ENCODE measurements at places on chromosomes 7 and 10.
A peak's percentile ranks its signal among the peaks of the same experiment; 100 is the strongest.

DNA sequence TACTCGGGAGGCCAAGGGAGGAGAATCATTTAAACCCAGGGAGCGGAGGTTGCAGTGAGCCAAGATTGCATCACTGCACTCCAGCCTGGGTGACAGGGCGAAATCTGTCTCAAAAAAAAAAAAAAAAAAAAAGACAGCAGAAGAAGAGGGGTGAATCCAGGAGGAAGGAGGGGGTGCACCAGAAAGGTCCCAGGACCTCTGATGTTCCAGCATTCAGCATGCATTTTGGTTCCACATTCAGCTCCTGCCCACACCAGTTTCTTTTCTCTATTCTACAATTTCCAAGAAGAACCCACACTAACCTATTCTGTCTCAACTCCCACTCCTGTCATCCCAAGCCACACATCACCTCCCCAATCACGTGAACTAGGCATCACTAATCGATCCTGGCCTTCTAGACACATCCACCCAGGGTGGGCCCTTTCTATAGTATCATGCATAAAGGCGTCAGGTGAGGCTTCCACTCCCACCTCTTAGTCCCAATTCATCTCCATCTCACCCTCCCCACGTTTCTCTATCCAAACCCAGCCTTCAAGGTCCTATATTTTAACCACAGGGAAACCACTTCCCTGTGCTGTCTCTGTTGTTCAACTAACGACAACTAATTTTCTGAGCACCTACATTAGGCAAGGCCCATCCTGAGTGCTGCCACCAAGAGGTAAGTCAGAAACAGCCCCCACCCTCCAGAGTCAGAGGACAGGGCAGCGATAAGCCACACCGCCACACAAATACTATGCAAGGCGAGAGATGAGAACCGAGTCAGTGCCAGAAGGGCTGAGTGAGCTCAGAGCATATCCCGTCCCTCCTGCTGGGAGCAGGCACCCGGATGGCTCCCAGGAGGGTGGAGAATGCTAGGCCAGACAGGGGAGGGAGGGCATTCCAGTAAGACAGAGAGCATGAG is 2.2 kb downstream of the ANXA11 start:
- DNase-seq = peak; percentile 71

DNA sequence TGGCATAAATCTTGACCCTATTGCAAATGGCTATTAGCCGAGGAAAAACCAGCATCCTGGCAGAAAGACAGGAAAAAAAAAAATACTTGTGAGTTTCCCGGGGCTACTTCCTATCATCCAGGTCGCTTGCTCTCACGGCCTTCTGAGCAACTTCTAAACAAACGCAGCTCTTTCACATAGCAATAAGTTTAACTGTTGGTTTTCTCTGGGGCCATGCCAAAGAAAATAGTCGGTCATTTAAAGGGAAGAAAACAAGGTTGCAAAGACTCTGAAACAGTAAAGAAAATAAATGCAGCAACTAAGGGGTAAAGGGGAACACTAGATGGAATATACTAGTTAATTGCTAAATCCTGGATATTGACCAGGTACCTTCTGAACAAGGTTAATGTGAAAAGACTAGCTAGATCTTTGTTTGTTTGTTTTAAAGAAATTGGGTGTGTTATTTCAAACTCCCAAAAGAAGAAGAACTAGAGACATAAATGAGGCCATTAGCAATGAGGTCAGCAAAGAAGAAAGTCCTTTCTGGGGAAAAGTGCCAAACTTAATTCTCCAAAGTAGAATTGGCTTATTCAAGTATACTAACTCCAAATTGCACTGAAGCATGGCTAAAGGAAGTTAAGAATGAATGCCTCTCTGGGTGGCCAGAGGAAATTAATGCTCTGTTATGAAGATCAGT is 54.2 kb downstream of the SLC39A12 start:
- no peak for DNase-seq

DNA sequence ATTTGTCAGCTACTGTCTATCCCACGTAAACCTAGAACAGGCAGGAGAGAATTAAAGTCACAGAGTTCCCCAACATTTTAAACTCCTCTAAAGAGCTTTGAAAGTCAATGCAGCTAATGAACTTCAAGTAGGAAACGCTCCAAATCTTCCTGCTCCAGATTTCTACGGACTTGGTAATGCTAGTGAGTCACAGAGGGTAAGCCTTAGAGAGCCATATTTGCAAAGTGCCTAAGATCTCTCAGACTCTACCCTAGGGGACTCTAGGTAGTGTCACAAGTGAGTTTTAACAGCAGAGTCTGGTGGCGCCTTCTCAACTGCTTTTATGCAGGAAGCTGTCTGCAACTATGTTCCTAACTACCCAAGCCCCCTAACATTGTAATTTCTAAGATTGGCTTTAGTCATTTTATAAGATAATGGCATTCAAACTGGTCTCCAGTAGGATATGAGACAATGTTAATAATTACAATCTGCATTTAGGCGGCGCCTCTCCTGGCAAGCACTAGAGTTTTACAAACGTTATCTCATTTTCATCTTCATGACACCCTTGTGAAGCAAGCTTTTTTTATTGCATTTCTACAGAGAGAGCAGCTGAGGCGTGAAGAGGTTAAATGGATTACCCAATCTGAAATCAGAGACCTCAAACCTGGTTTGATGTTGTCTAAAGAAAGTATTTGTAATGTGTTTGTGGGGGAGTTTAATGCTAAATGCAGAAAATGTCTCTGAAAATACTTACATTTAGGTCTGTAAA is 22.0 kb upstream of the FZD1 start:
- DNase-seq = no peak

- no peak for DNase-seq
Measured at GRCh38 chr7:45236666-45237065, 79.1 kb downstream of the RAMP3 start.

DNA sequence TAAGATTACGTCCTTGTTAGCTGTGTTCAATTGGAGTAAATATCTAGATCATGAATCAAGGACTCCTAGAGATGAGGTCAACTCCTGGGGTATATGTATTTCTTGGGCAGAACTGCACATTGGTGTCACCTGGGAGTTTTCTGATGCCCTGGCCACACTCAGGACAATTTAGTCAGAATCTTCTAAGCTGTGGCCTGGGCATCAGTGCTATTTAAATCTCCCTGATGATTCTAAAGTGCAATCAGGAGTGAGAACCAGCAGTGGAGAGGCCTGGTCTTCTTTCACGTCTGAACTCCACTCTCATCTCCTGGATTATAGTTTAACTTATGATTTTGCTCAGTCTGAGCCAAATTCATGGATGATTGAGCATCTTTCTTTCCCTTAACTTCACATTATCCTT is 218.0 kb downstream of the BMPER start:
- no peak for DNase-seq

DNA sequence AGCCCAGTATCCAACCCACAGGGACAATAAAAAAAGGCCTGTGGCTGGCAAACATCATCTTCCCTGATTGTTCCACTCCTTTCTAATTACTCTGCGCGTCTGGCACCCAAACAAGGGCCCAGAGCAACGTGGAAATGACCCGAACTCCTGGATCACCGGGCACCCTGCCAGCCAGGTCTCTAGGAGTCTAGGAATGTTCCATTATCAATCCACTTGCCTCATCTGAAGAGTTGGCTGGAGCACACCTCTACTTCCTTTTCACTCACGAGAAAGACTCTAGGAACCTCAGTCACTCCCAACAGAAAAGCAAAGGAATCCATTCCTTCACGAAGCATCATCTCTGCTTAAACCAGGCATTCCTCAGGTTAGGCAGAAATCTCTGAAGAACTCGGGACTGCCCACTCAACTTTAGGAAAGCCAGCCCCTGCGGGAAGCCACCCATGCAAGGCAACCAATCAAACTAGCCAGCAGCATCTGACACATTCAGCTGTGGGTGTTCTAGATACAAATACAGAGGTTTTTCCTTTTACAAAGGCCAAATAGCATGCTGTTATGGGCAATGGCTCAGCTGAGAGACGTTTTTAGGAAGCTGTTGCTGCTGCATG is 37.7 kb downstream of the ATXN7L1 start:
- DNase-seq = no peak

- peak; percentile 64 for DNase-seq
Measured at GRCh38 chr10:35341521-35341920, 5.2 kb downstream of the CCNY start.

- DNase-seq = no peak
Measured at GRCh38 chr7:92634205-92634604, 44.0 kb upstream of the FAM133B start.

GRCh38 chr10:1315178-1315577 is 259.0 kb downstream of the WDR37 start:
- DNase-seq = no peak
